ENCODE measurements at places on chromosomes 7 and 10.
A peak's percentile ranks its signal among the peaks of the same experiment; 100 is the strongest.

- no peak for DNase-seq
Measured at GRCh38 chr7:151138153-151138851, 29.2 kb downstream of the GBX1 start.

DNA sequence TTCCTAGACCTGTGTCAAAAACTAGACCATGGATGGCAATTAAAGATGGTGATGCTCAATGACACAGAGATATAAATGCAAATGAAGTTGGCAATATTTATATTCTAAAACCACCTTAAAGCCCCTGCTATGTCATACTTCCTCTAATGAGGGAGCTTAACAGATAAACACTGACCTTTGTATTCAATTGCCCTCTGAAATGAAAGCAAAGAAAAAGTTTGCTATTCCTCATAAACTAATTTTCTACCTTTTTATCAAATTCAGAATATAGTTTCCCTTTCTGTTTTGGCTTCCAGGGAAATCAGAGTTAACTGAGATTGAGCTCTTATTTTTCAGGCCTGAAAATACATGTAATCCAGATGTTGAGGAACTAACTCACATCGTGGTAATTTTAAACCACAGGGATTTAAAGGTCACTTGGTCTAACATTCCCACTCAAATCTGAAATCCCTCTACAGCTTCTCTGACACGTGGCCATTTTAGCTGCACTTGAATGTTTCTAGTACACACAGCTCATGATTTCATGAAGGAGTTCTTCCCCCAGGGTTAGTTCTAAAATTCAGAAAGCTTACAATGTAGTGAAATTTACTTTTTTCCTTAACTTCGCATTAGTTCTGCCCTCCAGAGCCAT is 37.9 kb upstream of the ABCB5 start:
- no peak for DNase-seq

- no peak for DNase-seq
Measured at GRCh38 chr7:151438864-151439601, 908 bp downstream of the CRYGN start.

DNA sequence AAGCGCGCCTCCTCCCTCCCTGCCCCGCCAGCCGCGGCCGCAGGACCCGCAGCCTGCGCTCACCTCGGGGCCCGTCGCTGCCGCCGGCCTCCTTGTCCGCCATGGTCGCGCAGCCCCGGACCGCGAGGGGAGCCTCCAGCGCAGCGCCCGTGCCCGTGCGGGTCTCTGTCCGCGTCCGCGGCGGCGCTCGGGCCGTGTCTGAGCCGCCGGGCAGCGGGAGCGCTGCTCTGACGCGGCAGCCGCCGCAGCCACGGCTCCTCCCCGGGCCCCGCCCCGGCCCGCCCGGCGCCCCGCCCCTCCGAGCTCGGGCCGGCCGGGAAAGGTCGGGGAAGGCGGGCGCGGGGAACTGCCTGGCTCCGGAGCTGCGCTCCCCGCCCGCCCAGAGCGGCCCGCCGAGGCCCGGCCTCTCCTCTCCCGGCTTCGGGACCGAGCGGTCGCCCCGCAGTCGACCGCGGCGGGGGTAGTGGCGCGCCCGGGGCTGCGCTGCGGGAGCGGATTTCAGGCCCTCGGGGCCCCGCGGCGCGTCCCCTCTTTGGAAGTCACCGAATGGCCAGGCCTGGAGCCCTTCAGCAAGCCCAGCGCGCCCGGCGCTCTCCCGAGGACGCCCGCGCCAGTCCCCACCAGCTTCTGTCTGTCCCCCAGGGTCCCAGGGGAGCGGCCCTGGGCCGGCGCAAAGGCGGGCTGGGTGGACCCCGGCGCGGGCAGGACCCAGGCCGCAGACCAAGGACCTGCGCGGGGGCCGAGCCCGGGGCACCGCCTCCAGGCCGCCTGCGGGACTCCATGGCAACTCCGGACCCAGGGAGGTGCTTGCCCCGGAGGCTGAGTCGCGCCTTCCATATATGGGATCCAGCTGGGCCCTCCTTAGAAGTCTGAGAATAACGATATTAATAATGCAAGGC is at the start of gene HSPA12A:
HSPA12A (minus strand) TSS at position 200 of the 899 bp plus-strand sequence; CDS start at position 103, 97 bp downstream.
- peak; percentile 70 for DNase-seq

GRCh38 chr10:71912431-71912830 is 51.8 kb upstream of the CHST3 start:
- no peak for DNase-seq

- DNase-seq, result no peak
Measured at GRCh38 chr10:70588859-70589570, 13.5 kb downstream of the PRF1 start.

- no peak for DNase-seq
Measured at GRCh38 chr10:105834261-105835059, 1193.4 kb downstream of the SORCS3 start.

GRCh38 chr7:27182285-27182841 is 2.7 kb downstream of the HOXA11 start:
- DNase-seq, result no peak

DNA sequence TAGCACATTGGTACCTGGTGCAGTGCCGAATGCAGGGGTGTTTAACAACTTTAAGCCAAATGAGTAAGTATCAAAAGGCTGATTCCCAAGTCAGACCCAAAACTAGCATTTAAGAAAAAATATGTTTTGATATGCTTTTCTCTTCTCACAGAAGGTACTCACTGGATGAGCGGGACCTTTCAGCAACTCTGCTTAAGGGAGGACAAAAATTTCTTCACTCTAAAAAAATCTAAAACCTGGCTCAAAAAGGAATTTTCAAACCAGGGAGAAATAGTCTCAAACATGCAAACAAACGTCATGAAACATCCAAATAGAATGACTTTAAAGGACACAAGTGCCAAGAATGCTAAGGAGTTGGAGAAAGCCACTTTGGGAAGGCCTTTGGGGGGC is 962.1 kb downstream of the KCNMA1 start:
- no peak for DNase-seq

- DNase-seq, result no peak
Measured at GRCh38 chr10:14326581-14326980, 4.1 kb downstream of the FRMD4A start.

GRCh38 chr10:12504628-12505027 is 155.3 kb downstream of the CAMK1D start:
- DNase-seq, result no peak

DNA sequence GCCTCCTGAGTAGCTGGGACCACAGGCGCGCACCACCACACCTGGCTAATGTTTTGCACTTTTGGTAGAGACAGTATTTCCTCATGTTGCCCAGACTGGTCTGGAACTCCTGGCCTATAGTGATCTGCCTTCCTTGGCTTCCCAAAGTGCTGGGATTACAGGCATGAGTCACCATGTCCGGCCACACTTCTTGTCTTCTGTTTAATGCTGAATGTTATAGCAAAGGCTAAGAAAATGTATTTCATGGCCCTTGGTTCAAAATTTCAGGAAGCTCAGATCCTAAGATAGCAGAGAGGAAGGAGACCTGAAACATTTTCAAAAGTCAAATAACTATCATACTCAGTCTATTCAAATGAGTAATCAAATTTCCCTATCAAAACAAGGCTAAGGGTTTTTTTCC is 229.6 kb downstream of the BAMBI start:
- DNase-seq, result no peak

Data from liver (tissue), 10 donors.